ENCODE measurements at places on chromosomes 7 and 10.

GRCh38 chr10:72342911-72343310 lies 11.8 kb downstream of the DNAJB12 start:
- no peak for DNase-seq

DNA sequence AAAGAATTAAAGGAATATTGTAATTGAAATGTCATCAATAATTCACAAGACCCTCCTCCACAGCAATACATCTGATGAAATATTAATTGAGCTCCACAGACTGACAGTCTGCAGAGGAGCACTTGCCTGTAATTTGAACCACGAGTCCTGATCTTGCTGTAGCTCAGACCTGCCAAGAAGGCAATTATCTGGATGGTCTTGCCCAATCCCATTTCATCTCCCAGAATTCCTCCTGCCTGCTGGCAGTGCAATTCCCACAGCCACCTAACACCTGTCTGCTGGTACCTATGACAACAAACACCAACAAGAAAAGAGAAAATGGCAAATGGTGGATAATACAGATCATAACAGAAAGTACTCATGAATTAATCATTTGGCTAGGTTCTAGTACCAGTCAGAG lies 38.5 kb downstream of the ERCC6 start:
- DNase-seq = no peak

GRCh38 chr7:12620371-12620770 lies 49.9 kb downstream of the SCIN start:
- DNase-seq = no peak

DNA sequence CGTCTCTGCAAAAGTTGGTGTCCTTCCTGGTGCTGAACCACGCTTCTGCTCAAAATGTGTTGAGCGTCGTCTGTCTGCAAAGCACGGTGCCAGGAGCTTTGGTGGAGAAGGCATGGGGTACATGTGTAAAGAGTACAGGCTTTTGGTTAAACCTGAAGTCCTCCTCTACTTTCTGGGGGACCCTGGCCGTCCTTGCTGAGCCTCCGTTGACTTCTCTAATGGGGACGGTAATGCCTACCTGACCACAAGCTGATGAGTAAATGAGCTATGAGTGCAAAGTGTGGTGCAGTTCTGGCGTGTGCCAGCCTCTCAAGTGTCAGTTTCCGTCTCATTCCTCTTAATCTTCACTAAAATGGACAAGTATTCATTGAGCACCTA lies 527 bp upstream of the HERPUD2 start:
- no peak for DNase-seq
